Stimulated activated CD4-positive, alpha-beta T cell treated with anti-CD3 and anti-CD28 coated beads, Interleukin-15, amount 100 ng/mL, for 48 hours (primary cell): ENCODE measurements at places on chromosomes 16 and 17.
A peak's percentile ranks its signal among the peaks of the same experiment; 100 is the strongest.

DNA sequence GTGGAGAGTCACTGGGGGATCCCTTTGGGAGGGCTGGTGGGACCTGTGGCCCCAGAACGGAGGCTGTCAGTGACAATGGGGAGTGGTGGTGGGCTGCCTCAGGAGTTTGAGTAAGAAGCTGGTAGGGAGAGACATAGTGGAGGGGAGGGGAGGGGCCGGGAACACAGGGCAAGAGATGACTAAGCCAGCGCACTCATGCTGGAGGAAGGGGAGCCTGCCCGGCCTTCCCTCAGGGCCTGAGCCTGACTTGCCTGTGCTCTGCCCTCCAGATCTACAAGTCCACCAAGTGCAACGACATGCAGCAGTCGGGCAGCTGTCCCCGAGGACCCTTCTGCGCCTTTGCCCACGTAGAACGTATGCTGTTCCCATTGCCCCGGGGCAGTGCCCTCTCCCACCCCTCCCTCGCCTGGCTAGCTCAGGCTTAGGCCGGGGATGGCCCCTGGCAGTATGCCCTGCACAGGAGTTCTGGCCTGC is 29.3 kb downstream of the UNC13D start:
- no peak for DNase-seq

- no peak for DNase-seq
Observed at GRCh38 chr17:40922239-40922638, 15.2 kb downstream of the KRT23 start.

DNA sequence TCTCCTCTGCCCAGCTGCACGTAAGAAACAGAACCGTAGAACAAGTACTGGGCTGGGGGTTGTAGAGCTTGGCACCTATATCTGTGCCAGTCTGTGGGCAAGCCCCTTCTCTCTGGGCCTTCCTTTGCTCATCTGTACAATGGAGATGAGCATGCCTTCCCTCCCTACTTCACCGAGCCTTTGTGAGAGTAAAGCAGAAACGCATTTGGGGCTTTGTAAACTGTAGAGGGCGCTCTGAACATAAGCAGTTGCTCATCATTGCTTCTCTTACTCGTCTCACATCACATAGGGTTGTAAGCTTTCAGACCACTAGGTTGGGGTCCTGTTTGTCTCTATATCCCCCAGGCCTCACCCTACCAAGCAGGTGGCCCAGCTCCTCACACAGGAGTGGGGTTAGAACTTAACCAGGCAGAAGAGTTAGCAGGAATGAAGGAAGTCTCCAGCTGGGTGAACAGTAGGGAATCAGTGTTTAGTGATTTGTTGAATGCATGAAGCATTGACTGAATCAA is 15.1 kb downstream of the SAMD14 start:
- peak; percentile 43 for DNase-seq

GRCh38 chr17:10205549-10206185 is 7.3 kb upstream of the GAS7 start:
- no peak for DNase-seq

DNA sequence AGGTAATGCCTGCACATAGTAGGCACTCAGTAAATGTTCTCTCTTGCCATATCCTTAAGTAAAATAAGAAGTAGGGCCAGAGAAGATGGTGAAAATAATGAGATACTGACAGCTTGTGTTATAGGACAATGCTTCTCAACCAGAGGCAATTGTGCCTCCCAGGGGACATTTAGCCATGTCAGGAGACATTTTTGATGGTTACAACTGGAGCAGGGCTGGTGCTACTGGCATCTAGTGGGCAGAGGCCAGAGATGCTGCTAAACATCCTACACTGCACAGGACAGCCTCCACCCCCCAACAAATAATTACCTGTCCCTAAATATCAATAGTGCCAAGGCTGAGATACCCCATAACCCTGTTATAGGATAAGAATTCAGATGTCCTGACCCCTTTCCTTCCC is 1.7 kb downstream of the RAD51D start:
- no peak for DNase-seq

GRCh38 chr16:52547834-52548215 is 882 bp upstream of the TOX3 start:
- DNase-seq: no peak

DNA sequence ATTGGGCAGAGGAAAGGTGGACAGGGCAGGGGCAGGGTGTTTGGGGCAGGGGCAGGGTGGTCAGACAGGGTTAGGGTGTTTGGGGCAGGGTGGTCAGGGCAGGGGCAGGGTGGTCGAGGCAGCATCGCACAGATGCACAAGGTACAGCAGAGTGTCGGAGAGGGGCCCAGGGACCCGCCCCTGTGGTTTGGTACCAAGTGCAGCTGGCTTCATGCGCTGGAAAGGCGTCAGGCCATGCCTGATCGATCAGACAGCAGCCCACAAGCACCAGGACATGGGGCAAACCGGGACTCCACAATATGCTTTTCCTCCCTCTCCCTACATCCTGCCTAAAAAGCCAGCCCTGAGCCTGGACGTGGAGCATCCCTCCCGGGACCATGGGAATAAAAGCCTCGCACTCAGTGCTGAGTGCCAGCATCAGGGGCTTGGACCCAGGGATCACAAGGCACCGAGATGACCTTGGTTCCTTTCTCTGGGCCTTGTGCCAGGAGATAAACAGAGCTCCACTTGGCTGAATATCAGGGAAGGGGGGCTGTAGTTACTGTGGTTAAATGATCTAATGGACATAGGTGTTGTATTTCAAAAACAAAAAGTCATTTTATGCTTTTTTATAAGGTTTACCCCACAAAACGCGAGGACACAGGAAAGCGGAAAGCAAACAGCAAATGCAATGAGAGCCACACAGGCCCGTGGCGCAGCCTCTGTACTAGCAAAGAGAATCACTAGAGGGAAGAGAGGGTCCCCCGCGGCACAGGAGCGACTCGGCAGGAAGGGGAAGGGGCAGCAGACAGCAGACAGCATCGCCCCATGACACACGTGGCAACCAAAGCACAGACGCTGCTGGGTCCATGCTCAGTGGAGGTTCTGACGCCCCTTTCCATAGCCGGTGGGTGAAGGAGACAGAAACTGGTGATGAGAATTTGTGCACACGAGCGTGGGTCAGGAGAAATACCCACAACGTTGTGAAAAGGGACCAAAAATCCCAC is 5.3 kb upstream of the HEXD start:
- DNase-seq: no peak

DNA sequence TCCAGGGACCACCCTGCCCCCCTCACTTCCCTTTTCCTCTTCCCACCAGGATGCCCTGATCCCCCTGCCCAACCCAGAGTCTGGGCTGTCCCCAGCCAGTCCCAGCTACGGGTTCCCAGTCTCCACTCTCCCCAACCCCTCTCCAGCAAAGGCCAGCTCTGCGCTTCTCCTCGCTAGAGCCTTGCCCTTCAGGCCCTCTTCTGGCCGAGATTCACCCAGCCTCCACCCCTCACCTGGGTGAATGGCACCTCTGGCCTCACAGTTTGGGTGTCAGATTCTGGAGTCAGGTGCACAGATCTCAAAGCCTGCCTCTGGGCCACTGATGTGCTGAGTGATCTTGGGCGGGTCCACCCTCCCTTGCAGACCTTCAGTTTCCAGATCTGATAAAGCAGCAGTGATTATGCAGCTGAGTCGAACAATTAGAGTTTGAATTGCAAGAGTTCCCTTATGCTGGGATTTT is 185.6 kb upstream of the TNRC6C start:
- DNase-seq: no peak

DNA sequence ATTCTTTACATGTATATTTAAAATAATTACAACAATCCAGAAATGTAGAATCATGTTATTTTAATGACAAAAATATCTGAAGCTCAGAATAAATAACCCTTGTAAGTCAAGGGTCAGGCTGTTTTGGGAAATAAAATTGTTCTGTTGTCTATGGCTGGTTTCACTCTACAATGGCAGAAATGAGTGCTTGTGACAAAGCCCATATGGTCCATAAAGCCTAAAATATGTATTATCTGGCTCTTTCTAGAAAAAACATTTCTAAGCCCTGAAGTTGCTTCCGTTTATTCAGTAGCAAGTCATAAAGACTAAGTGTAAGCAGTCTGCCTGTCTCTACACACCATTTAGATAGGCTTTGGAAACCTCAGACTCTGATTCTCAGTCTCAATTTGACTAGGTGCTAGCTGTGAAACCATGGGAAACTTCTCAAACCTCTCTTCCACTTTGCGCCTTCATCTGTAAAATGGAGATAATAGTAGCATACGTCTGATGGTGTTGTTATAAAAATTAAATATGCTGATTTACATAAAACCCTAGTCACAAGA is 365.7 kb upstream of the CA10 start:
- DNase-seq: no peak

- DNase-seq: peak; percentile 97
Observed at GRCh38 chr16:30957456-30958174, at the start of gene SETD1A. TSS of gene SETD1A (plus strand) at chr16:30957754. CDS start at chr16:30958732, 978 bp downstream.

DNA sequence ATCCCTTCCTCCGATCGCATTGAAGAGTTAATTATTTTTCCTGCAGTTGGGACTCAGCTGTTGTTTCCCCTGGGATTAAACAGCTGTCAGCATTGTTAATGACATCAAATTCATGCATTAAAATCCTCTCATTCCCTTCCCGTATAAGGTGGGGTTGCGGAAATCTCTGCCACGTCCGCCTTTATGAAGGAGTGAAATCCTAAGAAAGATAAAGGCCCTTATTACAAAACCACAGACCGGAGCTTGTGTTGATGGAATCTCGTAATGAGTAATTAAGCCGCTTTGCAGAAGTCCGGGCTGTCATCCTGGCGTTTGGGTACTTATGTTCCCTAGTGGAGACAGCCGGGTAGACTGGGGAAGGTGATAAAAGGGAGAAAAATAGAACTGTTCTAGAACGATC is 627.6 kb downstream of the MAF start:
- DNase-seq: no peak

GRCh38 chr17:73010414-73010813 is 82.1 kb downstream of the SLC39A11 start:
- DNase-seq: no peak

- no peak for DNase-seq
Observed at GRCh38 chr16:10088380-10088793, 93.8 kb downstream of the GRIN2A start.

DNA sequence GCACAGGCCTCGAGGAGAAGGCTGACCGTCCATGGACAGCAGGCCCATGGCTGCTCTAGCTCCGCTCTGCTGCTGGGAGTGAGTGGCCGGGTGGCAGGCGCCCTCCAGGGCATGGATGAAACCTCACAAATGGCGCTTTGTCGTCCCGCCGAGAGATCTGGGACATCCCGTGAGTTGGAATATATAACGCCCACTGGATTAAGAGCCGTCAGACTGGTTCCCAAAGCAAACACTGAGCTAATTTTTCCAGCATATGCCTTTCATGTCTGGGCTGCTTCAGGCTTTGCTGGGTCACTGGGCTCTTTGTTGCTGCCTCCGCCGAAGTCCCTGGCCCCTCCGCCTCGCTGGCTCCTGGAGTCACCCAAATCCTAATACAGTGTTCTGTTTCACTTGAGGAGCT is 266.3 kb downstream of the FOXL1 start:
- DNase-seq: no peak

DNA sequence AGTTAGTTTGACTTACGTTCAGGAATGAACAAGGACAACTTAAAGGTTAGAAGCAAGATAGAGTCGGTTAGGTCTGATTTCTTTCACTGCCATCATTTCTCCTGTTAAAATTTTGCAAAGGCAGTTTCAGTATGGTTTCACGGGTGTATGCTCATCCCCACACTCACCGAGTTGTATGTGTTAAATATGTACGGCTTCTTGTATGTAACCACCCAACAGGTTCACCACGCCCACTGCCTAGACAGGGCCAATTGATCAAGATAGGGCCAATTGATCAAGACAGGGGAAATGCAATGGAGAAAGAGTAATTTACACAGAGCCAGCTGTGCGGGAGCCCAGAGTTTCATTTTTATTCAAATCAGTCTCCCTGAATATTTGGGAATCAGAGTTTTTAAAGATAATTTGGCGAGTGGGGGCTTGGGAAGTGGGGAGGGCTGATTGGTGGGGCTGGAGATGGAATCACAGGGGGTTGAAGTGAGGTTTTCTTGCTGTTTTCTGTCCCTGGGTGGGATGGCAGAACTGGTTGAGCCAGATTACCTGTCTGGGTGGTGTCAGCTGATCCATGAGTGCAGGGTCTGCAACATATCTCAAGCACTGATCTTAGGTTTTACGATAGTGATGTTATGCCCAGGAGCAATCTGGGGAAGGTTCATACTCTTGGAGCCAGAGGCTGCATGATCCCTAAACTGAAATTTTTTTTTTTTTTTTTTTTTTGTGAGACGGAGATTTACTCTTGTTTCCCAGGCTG is 62.4 kb upstream of the PLCG2 start:
- peak; percentile 29 for DNase-seq

DNA sequence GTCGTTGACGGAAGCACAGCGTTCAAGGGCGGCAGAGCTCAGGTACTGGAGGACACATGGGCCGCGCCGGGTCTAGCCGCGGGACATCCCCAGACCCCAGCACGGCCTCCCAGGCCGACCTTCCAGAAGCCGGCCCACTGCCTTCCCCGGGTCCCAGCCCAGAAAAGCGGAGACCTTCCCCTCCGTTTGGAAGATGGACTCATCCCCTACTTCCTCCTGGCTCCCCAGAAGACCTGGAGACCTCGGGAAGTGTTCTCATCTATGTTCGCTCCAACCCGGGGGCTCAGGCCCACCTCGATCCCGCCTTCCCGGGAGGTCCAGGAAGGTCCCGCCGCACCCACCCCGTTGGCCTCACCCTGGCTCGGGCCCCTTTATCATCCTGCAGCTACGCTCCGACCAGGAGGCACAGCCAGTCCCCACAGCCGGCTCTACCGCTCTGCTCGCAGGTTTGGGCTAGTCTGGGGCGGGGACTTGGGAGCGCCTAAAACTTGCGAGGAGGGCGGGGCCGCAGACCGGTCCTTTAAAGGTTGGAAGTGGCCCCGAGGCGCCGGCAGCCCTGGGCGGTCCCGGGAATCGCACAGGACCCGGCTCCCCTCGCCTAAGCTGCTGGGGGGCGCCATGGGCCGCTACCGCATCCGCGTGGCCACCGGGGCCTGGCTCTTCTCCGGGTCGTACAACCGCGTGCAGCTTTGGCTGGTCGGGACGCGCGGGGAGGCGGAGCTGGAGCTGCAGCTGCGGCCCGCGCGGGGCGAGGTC is at the start of gene ALOX12:
TSS of gene ALOX12 (plus strand) at position 550 of the 756 bp plus-strand sequence. CDS start at position 619, 69 bp downstream.
- DNase-seq: no peak

DNA sequence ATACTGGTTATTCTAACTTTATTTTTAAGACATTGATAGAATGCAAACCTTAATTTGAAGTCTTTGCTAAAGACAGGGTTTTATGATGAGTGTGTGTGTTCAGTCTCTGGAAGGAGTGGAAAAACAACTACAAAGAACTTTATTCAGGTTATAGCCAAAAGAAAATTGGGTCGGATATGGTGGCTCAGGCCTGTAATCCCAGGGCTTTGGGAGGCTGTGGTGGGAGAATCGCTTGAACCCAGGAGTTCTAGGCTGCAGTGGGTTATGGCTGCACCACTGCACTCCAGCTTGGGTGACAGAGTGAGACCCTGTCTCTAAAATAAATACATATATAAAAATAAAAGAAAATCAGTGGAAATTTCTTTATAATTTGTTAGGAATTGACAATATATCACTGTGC is 581.5 kb upstream of the CA10 start:
- DNase-seq: no peak

DNA sequence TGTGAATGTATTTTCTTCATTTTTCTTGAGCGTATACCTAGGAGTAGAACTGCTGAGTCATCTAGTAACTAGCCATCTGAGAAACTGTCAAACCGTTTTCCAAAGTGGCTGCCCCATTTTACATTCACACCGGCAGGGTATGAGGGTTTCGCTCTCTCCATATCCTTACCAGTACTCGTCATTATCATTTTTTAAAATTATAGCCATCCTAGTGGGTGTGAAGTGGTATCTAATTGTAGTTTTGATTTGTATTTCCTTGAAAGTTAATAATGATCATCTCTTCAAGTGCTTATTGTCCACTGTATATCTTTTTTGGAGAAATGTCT is 6.0 kb downstream of the RNF157 start:
- no peak for DNase-seq

GRCh38 chr16:81480606-81481206 is 36.1 kb downstream of the CMIP start:
- no peak for DNase-seq

- DNase-seq: no peak
Observed at GRCh38 chr16:50924759-50925545, 183.1 kb downstream of the CYLD start.
